ENCODE measurements at places on chromosomes 16 and 17. TPM values are rescaled to one million over a fixed set of nuclear protein-coding genes. Genes with fewer than 3 reads are reported as not detected.

The SLC9A5 gene
- 2.4 TPM for total RNA-seq

DNA sequence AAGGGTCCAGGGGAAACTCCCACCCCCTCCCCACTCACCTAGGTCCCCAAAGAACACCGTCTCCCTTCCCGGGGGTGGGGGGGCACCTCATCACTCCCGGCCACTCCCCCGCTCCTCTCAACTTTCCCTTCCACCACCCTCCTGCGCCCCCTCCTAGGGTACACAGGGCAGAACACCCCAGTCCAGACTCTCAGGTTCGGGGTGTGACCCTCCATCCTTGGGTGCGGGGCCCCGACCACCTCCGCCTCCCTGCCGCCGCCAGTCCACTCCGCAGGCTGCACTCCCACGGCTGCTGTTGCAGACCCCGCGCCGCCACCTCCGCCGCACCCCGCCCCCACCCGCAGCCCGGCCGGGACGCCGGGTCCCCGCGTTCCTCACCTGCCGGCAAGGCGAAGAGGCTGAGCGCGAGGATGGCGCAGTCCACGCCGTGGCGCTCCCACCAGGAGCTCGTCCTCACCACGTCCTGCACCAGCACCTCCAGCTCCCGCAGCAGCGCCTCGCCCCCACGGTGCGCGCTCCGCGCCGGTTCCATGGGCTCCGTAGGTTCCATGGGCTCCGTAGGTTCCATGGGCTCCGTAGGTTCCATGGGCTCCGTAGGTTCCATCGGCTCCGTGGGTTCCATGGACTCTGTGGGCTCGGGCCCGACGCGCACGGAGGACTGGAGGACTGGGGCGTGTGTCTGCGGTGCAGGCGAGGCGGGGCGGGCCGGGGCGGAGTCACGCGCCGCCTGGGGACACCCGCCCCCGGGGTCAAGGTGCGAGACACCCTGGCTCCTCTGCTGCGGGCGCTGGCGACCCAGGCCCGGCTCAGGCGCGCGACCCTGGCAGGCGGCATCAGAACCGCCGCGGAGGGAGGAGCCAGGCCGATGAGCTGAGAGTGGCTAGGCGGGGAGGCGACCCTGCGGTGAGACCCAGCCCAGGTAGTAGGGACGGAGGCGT is at the start of gene FADS6:
Gene FADS6 (minus strand): TSS at position 660 of the 938 bp plus-strand sequence. CDS start 38 bp downstream, at position 622.
- H3K36me3 ChIP-seq = no peaks in the 10 kb centered on the region
- H3K4me3 ChIP-seq = peak within 1 kb of the TSS; percentile 57
- no peaks in the 10 kb centered on the region for H3K4me1 ChIP-seq
- no peak within 1 kb of the TSS for H3K27ac ChIP-seq
- H3K27me3 ChIP-seq = peaks cover 86% of the 10 kb centered on the region
- DNase-seq = no peak

The SYNGR3 gene
- 3.6 TPM for total RNA-seq

DNA sequence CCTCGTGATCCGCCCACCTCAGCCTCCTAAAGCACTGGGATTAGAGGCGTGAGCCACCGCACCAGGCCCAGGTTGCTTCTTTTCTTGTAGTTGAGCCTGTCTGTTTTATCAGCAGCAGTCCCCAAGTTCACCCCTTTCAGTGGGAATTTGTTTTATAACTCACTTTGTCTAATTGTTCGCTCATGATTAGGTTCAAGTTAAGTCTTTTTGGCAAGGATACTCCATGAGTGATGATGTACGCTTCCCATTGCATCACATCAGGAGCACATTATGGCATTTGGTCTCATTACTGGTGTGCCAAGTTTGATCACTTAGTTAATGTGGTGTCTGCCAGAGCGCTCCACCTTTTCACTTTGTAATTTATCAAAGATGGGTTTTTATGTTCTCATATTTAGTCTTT is 14.4 kb upstream of the GJD3 start:
- peaks cover under 1% of the 10 kb centered on the region for H3K36me3 ChIP-seq
- H3K27me3 ChIP-seq = no peaks in the 10 kb centered on the region
- no peak for DNase-seq
- no peak overlapping the region for H3K27ac ChIP-seq
- H3K4me1 ChIP-seq = no peaks in the 10 kb centered on the region

DNA sequence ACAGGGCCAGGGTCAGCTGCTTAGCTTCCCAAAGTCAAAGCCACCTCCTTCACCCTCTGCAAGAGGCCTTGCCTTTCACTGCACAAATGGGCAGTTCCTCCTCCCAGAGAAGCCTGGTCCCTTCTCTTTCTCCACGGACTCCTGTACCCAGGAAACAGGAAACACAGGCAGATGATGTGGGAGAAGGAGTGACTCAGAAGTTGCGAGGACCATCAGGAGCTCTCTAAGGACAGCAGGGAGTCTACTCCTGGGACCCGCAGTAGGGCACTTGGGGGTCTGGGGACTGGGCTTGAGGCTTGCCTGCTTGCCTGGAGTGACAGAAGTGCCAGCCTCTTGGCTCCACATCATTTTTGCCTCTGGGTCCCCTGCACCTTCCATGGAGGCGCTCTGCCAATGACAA is 47.4 kb upstream of the KSR1 start:
- no peaks in the 10 kb centered on the region for H3K36me3 ChIP-seq
- no peaks in the 10 kb centered on the region for H3K4me1 ChIP-seq
- DNase-seq = no peak
- H3K27ac ChIP-seq = no peak overlapping the region

DNA sequence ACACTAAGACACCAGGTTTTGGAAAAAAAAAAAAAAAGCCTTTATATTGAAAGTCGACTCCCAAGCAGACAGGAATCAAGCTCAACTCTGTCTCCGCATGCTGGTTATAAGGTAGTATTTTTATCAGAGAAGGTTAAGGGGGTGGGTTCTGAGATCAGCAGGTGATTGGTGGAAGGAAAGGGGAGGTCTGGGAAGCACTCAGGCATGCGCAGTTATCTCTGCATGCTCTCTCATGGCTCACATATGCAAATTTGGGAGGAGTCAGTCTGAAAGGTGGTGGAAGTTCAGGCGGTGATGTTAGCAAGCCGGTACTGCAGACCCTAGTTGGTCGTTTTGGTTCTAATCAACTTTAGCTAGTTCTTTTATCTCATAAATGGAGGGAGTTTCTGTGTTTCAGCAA is 357.6 kb upstream of the C16orf82 start:
- H3K27ac ChIP-seq = no peak overlapping the region
- H3K4me3 ChIP-seq = no peak overlapping the region
- H3K4me1 ChIP-seq = no peaks in the 10 kb centered on the region
- H3K27me3 ChIP-seq = no peaks in the 10 kb centered on the region
- no peaks in the 10 kb centered on the region for H3K36me3 ChIP-seq

GRCh38 chr16:88831838-88832237 is 20.1 kb upstream of the APRT start:
- no peaks in the 10 kb centered on the region for H3K4me1 ChIP-seq
- H3K27me3 ChIP-seq = no peaks in the 10 kb centered on the region
- no peak overlapping the region for H3K27ac ChIP-seq
- H3K4me3 ChIP-seq = no peak overlapping the region
- DNase-seq = no peak
- peaks cover 33% of the 10 kb centered on the region for H3K36me3 ChIP-seq

DNA sequence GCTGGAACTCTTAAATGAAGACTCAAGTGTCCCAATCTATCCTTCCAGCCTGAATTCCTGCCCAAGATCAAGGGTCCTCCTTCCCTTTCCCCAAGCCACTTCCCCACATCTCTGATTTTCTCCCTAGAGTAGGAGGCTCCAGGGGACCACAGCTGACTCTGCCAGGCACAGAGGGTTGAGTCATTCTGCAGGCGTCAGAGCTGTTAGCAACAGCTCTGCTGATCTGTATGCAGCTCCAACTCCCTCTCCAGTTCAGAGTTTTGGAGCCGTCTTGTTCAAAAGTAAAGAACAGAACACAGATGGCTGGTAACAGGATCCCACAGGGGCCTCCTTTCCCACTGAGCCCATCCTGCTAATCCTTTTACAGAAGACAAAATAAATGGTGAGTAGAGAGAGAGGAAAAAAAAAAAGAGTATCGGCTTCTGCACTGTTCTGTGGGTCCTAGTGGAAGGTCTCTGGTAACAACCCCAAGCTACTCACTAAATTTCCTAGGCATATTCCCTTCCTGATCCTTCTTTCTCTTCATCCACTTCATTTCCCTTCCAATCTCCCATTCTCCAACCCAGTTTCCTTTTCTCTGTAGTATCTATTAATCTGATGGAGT is 13.4 kb upstream of the TAOK1 start:
- no peak overlapping the region for H3K27ac ChIP-seq
- no peaks in the 10 kb centered on the region for H3K36me3 ChIP-seq
- H3K4me3 ChIP-seq = no peak overlapping the region
- no peak for DNase-seq
- H3K4me1 ChIP-seq = peaks cover 12% of the 10 kb centered on the region
- H3K27me3 ChIP-seq = no peaks in the 10 kb centered on the region

DNA sequence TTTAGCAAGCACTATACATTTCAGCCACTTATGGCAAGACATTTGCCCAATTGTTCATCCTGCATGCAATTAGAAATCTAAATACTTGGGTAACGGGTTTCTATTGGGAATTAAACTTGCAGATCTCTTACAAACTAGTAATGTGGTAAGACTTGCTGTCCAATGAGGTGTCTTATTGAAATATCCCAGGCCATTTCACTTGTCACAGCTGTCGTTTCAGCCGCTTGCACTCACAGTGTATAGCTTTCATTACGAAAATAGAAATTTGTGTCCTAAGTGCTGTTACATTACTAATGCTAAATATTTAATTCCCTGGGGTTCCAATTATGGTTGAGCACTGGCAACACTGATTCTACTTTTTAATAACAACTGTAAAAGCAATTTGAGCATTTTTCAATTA is 40.3 kb upstream of the IRX5 start:
- no peaks in the 10 kb centered on the region for H3K27me3 ChIP-seq
- no peak overlapping the region for H3K4me3 ChIP-seq
- H3K36me3 ChIP-seq = no peaks in the 10 kb centered on the region
- no peak overlapping the region for H3K27ac ChIP-seq
- no peak for DNase-seq

The MBTD1 gene
- total RNA-seq = 35.6 TPM

DNA sequence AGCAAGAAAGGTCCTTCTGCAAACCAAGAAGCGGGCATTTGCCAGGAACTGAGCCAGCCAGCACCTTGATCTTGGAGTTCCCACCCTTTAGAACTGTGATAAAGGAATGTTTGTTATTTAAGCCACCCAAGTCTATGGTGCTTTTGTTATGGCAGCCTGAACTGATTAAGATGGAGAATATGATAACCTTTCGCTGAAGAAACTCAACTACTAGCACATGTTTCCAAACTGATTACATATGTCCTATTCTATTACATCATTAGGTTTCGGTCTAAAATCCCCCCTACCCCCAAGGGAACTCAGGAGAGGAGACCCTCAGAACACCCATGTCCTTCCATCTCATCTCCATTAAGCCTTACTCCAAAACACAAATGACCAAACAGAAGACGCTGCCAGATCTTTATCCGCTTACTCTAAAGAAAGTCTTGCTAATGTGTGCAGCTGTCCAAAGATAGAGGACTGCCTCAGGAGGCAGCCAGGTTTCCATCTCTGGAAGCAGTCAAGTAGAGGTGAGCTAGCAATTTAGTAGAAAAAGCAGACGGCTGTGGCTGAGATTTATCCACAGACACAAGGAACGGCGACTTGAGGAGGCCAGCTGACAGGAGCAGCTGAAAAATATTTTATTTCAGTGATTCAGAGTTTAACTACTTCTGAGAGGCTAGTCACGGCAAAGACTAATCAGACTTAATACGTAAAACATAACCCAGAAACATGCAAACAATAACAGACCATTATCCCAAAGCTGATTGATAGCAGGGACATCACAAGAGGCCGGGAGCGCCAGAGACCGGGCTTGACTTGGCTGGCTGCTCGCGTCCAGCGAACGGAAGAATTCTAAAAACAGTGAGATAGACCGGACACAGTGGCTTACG is 611.4 kb upstream of the CDH5 start:
- no peaks in the 10 kb centered on the region for H3K4me1 ChIP-seq
- DNase-seq = no peak
- no peaks in the 10 kb centered on the region for H3K36me3 ChIP-seq

DNA sequence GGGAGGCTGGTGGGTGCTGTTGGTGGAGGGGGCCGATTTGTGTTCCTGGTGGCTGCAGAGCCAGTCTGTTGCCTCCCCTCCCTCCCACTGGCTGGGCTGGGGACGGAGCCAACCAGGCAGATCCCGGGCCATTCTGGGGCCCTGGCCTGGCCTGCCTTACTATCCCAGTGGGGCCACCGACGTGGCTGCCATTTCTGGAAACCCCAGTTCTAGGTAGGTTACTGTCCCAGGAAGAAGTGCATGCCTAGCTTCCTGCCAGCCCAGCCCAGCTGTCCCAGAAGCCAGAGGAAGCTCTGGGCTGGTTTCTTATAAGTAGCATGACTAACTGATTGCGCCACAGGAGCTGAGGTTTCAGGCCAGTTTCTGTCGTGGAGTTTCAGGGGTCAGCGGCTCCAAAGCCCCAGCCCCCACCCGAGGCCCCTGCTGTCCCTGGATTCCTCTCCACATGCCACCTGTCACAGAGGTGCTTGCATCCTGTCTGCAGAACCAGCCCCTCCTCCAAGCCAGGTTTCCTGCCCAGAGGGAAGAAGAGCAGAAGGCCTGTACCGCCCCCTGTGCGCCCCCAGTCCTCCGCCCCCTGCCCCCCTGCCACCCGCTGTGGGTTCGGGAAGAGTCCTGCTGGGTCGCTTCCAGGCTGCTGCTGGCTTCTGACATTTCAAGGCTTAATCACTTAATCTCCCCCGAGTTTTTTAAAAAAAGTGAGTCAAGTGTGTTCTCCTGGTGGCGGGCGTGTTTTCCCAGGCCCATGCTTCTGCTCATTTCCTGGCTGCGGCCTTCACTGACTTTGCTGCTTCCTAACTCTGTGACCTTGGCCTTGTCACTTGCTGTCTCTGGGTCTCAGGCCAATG is 13.2 kb downstream of the IL4R start:
- peak; percentile 85 for DNase-seq
- peak overlapping the region; percentile 61 for H3K4me3 ChIP-seq
- peaks cover 71% of the 10 kb centered on the region for H3K4me1 ChIP-seq
- H3K27me3 ChIP-seq = no peaks in the 10 kb centered on the region
- peak overlapping the region; percentile 94 for H3K27ac ChIP-seq

The C17orf107 gene
- total RNA-seq = 2.1 TPM

DNA sequence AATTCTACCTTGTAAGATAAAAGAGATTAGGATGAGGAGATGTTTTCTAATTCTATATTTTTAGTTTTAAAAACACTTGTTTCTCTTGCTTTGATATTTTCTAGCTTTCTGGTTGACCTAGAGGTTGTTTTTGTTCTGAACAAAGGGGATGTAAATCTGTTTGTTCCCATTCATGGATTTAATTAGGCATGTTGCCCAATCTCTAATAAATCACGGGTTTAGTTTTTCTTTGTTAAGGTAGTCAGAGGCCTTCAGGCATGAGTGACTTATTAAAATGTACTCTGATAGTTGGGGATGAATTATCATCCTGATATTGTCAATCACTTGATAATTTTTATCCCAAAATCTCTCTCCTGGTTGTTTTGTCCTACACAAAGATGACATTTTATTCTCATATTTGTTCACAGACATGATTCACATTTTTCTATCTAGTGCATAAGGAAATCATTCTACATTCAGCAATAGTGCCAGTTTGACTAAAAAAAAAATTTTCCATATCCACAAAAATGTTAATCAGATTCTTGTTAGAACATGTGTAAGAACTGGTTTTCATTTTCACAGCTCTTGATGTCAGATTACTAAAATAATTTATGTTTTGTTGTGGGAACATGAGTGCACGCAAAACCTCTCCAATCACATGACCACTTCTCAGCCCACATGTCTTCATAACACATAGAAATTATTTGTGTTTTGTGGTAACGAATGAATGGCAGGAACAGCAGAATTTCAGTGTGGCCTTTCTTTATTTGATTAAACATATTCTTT is 95.7 kb upstream of the AKTIP start:
- H3K4me1 ChIP-seq = no peaks in the 10 kb centered on the region
- no peak for DNase-seq
- no peaks in the 10 kb centered on the region for H3K36me3 ChIP-seq
